ENCODE measurements at places on chromosomes 2 and 18.

DNA sequence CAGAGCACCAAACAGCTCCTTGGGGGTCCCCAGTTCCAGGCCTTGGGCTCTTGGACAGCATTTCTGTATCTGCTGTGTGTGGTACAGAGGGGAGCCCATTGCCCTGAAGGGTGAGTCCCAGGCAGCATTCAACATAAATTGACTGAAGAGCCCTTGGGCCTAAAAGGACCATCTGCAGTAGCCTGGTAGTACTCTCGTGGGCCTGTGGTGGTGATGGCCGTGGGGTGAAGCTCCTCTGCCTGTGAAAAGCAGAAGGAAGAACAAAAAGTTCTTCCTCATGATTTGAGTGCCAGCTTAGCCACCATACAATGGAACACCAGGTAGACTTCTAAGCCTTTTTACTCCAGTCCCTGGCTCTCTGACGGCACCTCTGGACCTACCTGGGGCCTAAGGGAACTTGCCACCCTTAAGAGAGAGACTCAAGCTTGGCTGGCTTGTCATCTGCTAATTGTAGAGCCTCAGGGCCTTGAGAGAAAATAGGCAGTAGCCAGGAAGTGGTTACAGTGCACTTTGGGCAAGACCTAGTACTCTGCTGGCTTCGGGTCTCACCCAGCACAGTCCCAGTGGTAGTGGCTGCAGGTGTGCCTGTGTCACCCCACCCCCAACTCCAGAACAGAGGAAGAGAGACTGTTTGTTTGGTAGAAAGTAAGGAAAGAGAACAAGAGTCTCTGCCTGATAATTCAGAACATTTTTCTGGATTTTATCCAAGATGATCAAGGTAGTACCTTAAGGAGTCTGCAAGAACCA is 84.6 kb upstream of the CERS6 start:
- DNase-seq = no peak

DNA sequence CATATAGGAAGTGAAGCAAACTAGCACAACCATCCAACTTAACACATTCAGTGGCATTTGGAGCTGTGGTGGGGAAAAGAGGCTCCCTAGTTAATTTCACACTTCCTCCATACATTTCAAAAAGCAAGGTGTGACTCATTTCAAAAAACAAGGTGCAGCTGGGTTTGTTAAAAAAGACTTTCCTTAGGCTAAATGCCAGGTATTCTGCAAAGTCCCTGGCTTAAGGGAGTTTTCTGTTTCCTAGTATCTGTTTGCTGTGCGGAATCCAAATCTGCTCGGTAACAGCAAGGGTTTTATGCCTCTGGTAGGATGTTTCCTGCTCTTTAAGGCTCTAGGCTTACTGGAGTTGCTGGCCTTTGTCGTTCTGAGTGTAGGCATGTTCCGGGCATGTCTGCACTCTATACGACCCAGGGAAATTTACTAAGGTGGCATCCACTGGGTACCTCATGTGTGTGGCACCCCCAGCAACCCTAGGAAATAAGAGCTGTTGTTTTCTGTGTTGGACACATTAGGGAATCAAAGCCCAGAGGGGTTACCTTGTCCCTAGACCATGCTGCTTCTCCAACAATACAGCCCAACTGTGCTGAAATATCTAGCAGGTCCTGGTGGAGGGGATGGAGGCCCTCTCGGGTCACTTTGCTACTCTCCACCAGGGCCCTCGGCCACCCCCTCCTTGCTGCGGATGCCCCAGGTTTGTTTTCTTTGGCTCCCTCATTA is 634 bp upstream of the MSGN1 start:
- DNase-seq = no peak

GRCh38 chr2:157903626-157904025 is 27.5 kb upstream of the ACVR1 start:
- no peak for DNase-seq

DNA sequence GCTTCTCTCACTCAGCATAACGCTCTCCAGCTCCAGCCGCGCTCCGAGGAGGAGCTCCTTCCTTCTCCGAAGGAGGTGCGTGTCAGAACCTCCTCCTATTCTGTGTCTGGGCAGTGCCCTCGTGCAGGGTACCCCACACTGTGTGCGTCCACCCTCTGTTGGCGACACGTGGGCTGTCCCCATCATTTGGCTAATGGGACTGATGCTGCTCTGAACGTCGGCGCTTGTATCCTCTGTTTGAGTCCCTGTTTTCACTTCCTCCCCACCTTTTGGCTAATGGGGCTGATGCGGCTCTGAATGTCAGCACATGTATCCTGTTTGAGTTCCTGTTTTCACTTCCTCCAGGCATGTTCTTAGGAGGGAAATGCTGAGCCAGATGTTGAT is 22.2 kb downstream of the KCNG2 start:
- DNase-seq = no peak

GRCh38 chr18:7190547-7191156 is 40.2 kb upstream of the LRRC30 start:
- no peak for DNase-seq

DNA sequence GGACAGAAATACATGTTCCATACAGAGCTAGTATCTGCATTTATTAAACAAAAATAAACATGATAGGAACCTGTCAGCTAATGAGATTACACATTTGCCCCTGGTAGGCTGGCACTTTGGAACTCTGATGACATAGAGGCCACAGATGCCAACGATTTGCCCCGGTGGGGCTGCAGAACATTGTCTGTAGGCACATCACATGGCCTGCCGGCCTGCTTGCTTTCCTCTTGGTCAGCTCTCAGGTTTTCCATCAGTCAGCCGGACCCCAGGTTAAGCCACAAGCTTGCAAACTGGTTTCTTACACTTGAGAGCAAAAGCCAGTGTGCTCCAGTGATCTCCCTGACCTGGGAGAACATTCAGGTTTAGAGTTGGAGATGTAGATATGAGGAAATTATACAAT is 60.3 kb downstream of the CRACDL start:
- DNase-seq = no peak

- no peak for DNase-seq
These were observed 131.5 kb downstream of the SPOPL start for GRCh38 chr2:138633049-138633448.

DNA sequence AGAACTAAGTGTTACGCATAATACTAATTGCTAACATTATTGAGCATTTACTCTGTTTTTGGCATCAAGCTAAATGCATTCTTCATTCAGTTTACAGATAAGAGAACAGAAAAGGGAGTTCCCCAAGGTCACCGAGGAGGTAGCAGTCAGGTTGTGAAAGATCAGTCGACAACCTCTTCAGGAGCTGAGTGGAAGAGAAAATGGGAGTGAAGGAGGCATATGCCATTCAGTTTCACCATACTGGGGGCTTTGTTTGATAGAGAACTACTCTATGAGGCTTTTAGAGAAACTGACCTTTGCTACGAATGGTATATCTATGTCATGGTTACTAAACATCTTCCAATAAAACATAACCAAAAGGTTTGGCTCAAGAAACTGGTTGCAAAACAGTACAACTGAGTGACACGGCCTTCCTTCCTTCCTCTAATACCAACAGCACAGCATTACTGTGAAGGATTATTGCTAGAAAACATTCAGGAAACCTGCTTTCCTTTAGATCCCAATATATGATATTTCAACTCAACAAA is 112.1 kb downstream of the RBMS1 start:
- DNase-seq = no peak

- DNase-seq = no peak
These were observed 51.9 kb upstream of the NAB1 start for GRCh38 chr2:190596993-190597392.

- no peak for DNase-seq
These were observed 13.5 kb upstream of the CALCRL start for GRCh38 chr2:187461294-187462261.

GRCh38 chr18:58538604-58539386 is 90.1 kb downstream of the ALPK2 start:
- no peak for DNase-seq
